ENCODE measurements at places on chromosomes 2 and 18.

DNA sequence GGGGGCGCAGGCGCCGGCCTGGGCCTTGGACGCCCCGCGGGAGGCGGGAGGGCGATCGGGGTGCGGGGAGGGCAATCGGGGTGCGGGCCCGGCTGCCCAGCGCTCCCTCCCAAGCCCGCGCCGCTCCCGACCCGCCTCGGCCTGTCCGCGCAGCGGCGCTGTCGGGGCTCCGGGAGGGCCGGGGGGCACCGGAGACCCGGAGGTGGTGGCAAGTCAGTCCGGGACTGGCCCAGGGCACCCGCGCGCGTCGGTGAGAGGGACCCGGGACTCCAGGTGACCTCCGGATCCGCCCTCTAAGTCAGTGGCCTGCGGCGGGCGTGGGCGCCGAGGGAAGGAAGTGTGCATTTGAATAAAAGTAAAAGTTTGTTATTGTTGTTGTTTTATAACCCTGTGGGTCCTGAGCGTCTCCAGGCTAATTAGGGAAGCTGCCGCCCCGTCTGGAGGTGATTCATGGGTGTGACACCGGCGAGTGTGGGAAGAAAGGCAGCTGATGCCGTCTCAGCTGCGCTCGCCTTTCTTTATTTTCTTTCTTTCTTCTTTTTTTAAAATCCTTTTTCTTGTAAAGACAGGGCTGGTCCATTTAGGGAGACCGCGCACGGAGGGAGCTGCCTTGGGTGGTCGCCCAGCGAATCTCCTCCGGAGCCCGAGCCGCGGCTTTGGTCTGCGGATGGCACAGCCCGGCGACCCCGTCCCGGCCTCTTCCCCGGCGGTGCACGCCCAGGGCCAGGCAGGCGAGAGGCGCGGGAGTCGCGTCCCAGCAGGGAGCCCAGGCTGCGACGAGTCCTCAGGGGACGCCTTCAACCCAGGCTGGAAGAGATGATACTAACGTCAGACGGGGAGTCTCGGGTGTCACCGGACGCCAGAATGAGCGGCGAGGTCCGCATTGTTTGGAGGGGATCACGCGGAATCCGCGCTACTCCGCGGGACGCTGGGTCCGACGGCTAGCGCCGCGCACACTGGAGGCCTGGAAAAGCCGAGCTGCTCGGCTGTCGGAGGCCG lies 627 bp upstream of the CRACDL start:
- DNase-seq = no peak

- no peak for DNase-seq
These were observed 44.3 kb downstream of the CYRIA start for GRCh38 chr2:16621316-16621715.

DNA sequence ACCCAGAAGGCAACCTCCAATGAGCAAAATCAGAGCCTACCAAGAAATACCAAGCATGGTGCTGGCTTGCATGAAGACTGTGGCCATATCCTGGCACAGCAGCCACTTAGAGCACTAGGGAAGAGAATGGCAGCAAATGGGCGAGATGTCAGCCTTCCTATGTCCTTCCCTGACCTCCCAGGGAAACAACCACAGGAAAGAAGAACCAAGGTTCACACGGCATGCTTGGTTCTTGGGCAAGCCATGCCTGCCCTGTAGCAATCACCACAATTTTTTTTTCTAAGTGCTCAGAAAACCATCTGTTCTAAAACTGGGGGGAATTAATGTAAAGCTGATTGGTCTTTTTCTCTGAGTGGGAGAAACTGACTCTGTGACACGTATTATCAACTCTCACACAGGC lies 27.8 kb downstream of the GALNT14 start:
- no peak for DNase-seq

- DNase-seq = no peak
These were observed 110.0 kb downstream of the CDH20 start for GRCh38 chr18:61443081-61443725.

DNA sequence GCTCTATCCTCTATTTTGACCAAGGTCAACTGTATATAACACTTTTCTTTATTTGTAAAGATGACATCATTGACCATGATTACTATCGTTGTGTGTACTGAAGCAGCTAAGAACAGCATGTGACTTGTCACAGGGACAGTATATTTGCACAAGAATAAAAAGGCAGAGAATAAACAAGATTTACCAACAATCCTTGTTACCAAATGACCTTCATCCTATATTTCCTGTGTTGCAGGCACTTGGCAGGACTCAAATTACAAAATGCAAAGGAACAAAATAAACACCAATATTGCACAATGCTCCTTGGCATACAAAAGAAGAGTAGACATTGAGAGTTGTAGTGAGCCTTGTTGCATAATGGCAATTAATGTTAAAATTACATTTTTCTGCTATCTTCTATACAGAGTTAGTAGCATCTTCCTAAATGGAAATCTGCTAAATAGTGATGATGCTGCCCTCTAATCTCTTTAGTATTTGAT lies 61.8 kb downstream of the RFTN2 start:
- DNase-seq = no peak

GRCh38 chr2:127563458-127564428 lies 28.3 kb downstream of the MYO7B start:
- no peak for DNase-seq

DNA sequence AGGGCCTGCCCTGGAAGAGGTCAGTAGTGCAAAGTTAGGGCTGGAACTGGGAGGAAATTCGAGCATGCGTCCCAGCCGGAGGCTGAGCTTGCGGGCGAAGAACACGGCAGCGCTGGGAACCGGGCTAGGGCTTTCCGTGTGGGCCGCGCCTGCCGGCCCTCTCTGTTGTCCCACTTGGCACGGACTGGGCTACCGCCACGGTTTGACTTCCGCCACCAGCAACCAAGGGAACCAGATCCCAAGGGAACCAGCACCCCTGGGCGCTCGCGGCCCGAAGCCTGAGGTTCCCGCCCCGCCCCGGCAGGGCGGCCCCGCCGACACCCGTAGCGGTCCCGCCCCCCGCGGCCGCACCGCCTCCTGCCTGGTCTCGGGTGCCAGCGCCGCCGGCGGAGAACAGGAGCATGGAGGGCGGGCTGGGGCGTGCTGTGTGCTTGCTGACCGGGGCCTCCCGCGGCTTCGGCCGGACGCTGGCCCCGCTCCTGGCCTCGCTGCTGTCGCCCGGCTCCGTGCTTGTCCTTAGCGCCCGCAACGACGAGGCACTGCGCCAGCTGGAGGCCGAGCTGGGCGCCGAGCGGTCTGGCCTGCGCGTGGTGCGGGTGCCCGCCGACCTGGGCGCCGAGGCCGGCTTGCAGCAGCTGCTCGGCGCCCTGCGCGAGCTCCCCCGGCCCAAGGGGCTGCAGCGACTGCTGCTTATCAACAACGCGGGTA lies at the start of gene SPR:
SPR (plus strand) TSS at position 377 of the 708 bp plus-strand sequence; CDS start at position 402, 25 bp downstream.
- no peak for DNase-seq

DNA sequence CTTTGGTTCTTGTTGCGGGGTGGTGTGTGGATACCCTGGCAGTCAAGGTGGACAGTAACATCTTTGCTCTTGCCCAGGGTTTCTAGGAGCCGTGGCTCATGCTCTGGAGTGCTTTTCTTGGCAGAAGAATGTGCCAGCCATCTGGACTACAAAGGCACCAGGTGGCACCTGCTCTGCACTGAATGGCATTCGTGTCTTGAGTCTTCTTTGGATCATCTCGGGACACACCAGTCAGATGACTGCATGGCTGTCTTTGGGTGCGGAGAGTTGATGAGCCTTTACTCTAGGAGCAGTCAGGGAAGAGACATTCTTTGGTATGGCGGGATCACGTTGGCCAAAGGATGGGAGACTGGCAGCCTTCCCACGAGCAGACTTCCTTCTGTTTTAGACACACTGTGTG lies 104.1 kb upstream of the SEC11C start:
- DNase-seq = no peak

DNA sequence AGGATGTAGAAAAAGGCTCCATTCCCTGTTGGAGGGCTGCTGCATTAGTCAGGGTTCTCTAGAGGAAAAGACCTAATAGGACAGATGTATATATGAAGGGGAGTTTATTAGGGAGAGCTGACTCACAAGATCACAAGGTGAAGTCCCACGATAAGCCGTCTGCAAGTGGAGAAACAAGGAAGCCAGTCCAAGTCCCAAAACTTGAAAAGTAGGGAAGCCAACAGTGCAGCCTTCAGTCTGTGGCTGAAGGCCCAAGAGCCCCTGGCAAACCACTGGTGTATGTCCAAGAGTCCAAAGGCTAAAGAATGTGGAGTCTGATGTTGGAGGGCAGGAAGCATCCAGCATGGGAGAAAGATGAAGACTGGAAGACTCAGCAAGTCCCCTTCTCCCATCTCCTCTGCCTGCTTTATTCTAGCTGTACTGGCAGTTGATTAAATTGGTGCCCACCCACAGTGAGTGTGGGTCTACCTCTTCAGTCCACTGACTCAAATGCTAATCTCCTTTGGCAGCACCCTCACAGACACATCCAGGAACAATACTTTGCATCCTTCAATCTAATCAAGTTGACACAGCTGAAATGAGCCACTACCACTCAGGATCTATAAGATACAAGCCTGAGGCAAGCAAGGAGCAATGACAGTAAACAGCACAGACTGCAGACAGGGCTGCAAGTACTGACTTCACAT lies 30.0 kb upstream of the ATG16L1 start:
- no peak for DNase-seq

- no peak for DNase-seq
These were observed 198.6 kb downstream of the MEMO1 start for GRCh38 chr2:31812051-31812798.

DNA sequence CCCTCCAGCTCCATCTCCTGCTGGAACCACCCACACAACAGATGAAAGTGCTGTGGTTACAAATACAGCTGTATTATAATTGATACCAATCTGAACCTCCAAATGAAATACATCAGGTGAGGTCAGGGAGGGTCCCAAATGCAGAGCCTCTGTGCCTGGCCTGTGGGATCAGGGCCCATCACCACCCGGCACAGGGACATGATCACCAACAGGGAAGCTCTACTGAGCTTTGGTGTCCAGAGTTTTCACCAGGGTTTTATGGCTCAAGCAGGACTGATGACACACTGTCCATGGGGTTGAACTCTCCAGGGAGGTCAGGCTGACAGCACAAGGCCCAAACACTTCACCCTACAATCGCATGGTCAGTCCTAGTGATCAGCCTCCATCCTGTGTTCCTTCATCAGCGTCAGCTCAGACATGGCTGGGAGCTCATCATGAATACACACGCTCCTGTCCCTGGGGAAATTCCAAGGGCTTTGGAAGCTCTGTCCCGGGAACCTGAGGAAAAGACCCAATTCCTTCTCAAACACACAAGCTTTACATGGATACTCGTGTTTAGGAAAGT lies 3.9 kb upstream of the PXDN start:
- DNase-seq = no peak

GRCh38 chr2:233105930-233106329 lies 45.8 kb downstream of the INPP5D start:
- DNase-seq = no peak

- no peak for DNase-seq
These were observed 66.3 kb downstream of the SCN2A start for GRCh38 chr2:165305391-165306096.

DNA sequence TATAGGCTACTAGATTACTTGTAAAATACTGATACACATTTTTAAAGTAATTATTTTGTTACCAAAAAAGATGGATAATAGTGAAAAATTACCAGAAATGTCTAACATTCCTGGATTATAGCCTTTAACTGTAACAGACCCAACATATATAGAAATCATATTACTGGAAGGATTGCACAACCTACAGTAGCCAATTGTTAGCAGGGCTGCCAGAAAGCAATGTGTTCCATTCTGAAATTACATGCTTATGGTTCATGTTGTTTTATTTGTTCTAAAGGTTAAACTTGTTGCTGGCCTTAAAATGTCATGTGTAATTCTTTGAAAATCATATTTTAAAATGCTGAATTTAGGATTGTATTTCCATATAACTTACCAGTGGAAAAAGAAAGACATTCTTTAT lies 793.6 kb upstream of the ACVR2A start:
- no peak for DNase-seq

- no peak for DNase-seq
These were observed 71.3 kb downstream of the VWA3B start for GRCh38 chr2:98158305-98158704.

GRCh38 chr18:48961547-48961946 lies 10.8 kb upstream of the SMAD7 start:
- no peak for DNase-seq

DNA sequence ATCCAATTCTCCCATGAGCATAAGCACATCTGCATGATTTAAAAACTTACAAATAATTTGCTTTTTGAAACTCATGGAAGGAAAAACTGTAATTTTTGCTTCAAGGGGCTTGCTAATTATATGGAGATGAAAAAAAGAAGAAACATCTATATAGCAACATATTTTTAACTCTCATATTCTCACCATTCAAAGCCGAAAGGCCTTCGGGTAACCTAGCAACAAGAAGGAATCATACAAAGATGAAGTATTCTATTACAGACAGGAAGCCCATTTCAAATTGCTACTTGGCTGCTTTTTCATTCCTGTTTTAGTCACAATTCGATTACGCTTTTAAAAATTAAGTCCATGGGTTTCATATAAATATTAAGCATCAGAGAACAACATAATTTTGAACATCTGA lies 39.2 kb upstream of the RNU4ATAC start:
- DNase-seq = no peak

DNA sequence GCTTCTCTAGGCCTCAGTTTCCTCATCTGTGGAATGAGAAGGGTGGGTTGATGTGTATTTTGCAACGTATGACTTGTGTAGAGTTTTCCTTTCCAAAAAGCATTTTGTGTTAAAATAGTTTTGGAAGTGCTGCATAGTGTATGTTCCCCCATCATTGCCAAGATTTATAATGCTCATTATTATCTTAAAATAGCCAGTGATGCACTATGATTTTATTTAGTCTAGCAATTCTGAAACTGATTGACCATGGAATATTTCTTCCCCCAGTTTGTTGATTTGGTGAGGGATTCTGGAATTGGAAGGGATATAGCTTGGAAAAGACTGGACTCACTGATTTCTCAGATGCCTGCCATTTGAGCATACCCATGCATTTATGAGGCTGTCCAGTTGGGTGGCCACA lies 130.6 kb downstream of the CCDC85A start:
- no peak for DNase-seq

DNA sequence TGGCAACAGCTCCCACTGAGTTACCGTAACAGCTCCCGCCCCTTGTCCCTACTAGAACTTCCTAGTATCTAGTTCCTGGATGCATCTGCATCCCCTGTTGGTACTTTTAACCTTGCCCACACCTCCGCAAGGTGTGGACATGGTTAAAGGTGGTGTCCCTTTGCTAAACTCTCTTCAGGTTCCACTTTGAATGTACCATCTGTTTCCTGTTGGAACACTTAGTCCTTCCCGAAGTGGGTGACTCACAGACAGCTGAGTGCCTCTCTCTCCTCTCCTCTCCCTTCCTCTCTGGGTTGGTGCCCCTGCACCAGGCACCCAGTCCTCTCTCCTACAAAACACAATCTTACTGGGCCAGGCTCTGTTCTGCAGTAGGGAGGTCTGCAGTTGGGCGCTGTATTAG lies 19.6 kb upstream of the REL start:
- no peak for DNase-seq

- DNase-seq = no peak
These were observed 433.2 kb upstream of the TNP1 start for GRCh38 chr2:217293046-217293445.

All from activated T-helper 1 cell treated with anti-CD3 and anti-CD28 coated beads, Interleukin-2, amount 50 U/mL, for 16 hours (primary cell).